Activated CD4-positive, alpha-beta T cell treated with anti-CD3 and anti-CD28 coated beads, Interleukin-10, Interleukin-2, amounts not matched to agents 100 ng/mL and 50 ng/mL, durations not matched to agents 16 hours and 8 hours (primary cell): ENCODE measurements at places on chromosomes 7 and 10.

GRCh38 chr10:131213741-131214505, 97.6 kb downstream of the TCERG1L start:
- no peak for DNase-seq

DNA sequence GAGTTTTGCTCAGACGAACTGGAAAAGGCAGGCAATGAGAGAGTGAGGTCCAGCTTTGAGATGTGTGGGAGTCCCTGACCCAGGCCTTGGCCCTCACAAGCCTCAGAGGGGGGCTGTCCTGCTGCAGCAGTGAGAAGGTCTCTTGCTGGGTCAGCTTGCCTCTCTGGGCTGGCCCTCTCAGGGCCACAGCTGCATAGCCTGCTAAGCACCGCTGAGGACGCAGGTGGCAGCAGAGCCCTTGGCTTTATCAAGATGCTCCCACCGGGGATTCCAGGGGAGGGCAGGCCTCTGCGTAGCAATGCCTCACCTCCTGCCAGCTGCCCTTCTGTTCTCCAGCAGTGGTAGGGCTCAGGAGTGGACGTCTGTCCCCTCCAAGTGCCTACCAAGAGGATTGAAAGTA, 128.7 kb downstream of the COBL start:
- no peak for DNase-seq

DNA sequence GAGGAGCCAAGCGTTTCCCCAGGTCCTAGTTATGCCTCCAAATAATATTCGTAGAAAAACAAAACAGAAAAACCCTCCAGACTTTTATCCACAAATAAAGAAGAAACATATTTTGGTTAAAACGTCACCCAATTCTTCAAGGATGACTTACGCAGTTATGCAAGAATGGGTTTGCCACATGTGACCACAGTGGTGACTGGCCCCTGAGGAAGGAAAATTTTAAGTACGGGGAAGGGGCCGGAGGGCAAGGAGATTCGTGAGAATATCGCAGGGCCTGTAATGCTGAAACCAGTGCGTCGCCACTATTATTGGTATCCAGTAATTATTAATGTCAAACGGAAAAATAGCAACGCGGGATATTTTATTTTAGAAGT, 537 bp upstream of the MRPS24 start:
- peak; percentile 35 for DNase-seq

DNA sequence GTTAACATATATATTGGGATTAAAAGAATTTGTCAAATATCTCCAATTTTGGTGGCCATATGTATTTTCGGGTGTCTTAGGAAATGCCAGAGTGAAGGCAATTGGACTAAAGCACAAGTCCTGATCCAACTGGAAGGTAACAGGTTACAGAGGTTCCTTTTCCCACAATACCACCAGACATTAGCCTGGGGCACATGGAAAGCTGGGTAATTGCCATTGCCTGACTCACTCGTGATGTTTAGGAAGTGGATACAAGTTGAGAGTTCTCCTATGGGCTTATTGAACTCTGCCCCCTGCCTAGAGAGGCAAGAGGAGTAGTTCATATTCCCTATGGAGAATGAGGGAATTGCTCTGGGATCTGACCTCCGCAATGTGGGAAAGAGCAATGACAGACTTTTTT, 5.7 kb downstream of the DNAH11 start:
- DNase-seq, result no peak

GRCh38 chr7:25633426-25634036, 405.2 kb upstream of the NPVF start:
- DNase-seq, result no peak

- DNase-seq, result peak; percentile 68
Observed at GRCh38 chr7:98745722-98746318, 124.0 kb downstream of the TMEM130 start.

DNA sequence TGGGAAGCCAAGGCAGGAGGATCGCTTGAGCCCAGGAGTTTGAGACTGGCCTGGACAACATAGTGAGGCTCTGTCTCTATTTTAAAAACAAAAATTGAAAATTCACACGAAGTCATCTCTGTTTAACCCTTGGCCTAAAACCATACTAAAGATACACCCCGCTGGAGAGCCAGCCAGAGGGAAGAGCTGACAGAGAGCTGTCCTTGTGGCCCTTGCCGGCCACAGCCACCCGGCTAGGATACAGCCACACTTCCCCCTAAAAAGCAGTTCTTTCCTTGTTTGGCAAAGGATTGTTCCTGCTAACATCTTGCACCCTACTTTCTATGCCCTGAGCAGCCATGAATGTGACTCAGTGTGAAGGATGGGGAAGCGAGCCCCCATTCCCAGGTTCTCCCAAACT, 49.6 kb downstream of the SH3PXD2A start:
- DNase-seq, result no peak

- DNase-seq, result no peak
Observed at GRCh38 chr7:2713370-2713769, 25.4 kb downstream of the AMZ1 start.

GRCh38 chr7:93150200-93150835, 2.1 kb upstream of the SAMD9L start:
- no peak for DNase-seq
